Sigmoid colon (tissue), 7 donors: ENCODE measurements at places on chromosomes 3 and 15. TPM values are rescaled to one million over a fixed set of nuclear protein-coding genes. Genes with fewer than 3 reads are reported as not detected.

The LRRC15 gene
- total RNA-seq, result under 0.01 TPM

The GRM7 gene
- 0.71 TPM for total RNA-seq

The CACNA1D gene
- 4.8 TPM for total RNA-seq

The ALDH1A3 gene
- total RNA-seq, result 71.2 TPM

The TRAT1 gene
- 0.33 TPM for total RNA-seq

The SEC22A gene
- total RNA-seq, result 25.7 TPM

The NR2E3 gene
- total RNA-seq, result 0.14 TPM

The RAD51 gene
- not detected for total RNA-seq

The IGSF11 gene
- 18.2 TPM for total RNA-seq

The WDR5B gene
- total RNA-seq, result 4.6 TPM

The CPA3 gene
- 2.6 TPM for total RNA-seq

The LMCD1 gene
- total RNA-seq, result 49.3 TPM

The GOLGA6A gene
- total RNA-seq, result not detected

The CHST2 gene
- 1.8 TPM for total RNA-seq

The DNAH12 gene
- total RNA-seq, result not detected

The CX3CR1 gene
- 0.68 TPM for total RNA-seq
